ENCODE measurements at places on chromosomes 5 and 9.

GRCh38 chr9:78366827-78367226 lies 69.9 kb downstream of the PSAT1 start:
- no peak for ATAC-seq

DNA sequence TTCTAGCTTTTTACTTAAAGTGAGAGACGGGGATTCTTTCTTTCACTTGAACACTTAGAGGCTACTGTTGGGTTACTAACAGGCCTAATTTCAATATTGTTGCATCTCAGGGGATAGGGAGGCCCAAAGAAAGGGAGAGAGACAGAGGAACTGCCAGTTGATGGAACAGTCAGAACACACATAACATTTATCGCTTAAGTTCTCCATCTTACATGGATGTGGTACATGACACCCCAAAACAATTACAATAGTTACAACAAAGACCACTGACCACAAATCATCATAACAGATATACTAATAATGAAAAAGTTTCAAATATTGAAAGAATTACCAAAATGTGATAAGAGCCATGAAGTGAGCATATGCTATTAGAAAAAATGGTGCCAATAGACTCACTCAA lies 4.3 kb upstream of the RIC1 start:
- no peak for ATAC-seq

DNA sequence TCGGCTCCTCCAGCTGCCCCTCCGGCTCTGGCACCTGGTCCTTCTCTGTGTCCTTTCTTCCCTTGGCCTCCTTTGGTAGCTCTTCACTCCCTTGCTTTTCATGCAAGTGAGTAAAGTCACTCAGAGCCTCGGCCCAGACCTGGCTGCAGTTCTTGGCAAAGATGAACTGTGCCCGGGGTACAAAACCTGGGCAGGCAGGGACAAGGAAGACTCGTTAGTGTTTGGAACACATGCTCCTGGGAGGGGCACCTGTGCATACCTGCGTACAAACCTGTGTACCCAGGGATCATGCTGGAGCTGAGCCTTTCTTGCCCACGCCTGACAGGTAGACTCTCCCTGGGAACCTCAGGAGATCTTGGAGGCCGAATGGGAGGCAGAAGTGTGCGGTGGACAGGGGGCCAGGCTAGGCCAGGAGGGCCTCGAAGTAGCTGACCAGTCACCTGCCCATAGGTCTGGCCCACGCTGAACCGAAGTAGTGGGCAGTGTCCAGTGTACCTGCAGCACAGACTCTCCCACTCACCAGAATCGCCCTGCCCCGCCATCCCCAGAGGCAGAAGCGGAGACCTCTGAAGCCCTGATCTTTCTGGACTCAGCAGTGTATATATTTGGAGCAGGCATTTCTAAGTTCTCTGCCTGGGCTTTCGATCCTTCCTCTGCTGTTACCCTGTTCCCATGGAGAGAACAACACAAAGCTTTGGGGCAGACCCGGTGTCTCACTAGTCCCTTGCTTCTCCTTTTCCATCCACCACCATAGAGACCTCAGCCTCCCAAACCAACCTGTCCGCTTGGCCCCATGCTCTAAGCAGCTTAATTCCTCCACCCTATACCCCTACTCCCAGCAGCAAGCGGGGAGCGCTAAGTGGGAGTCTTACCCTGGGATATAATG lies 41.9 kb upstream of the TESK1 start:
- ATAC-seq, result no peak

DNA sequence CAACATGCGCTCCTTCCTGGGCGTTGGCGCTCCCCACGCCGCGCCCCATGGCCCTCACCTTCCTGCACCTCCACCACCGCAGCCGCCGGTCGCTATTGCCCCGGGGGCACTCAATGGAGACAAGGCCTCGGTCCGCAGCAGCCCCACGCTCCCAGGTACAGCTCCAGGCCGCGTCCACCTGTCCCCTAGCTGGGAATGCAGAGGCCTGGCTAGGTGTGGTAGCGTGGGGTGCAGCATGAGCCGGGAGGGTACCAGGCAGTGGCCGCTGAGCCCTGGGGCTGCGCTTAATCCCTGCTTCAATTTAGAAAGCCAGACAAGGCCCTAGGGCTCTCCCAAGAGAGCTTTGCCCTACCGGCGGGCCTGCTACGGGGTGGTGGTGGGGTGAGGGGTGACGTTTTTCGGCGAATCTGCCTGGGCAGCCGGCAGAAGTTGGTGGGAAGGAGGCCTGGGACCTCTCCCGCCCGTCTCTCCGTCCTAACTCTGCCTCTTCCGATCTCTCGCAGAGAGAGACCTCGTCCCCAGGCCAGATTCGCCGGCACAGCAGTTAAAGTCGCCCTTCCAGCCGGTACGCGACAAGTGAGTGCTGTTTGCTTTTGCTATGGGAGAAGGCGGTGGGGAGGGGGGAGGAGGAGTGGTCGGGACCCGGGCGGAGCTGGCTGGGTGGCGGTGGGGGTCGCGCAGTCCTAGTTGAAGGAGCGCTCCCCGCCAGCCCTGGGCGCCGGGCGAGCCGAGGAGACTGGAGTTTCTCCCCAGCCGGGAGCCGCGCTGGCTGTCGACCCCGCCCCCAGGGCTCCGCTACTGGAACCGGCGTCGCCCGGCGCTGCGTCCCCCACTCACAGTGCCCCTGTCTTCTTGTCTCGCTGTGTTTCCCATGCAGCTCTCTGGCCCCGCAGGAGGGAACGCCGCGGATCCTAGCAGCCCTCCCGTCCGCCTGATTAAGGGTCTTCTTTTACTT lies 4.8 kb downstream of the IRX1 start:
- no peak for ATAC-seq

GRCh38 chr9:71814226-71814625 lies 45.9 kb upstream of the CEMIP2 start:
- no peak for ATAC-seq

GRCh38 chr5:163503106-163504078 lies 2.0 kb upstream of the MAT2B start:
- ATAC-seq, result no peak

GRCh38 chr9:127283135-127283534 lies 18.6 kb downstream of the GARNL3 start:
- no peak for ATAC-seq

DNA sequence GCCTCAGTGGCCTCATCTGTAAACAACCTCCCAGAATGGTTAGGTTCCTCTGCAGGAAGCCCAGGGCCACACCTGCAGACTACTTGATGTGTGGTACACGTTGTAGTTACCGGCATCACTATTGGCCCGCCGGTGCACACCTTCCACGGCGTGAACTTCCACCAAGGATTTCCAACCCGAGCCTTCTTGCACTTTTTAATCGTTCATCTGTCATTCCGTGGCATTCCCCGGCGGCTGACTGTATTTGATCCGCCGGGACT lies 5.3 kb upstream of the TRIM41 start:
- peak; percentile 62 for ATAC-seq

- ATAC-seq, result no peak
Observed at GRCh38 chr9:21311889-21312288, 6.8 kb upstream of the IFNA5 start.

- no peak for ATAC-seq
Observed at GRCh38 chr5:37005946-37006540, 129.5 kb downstream of the NIPBL start.

GRCh38 chr5:13643734-13644133 lies 300.8 kb downstream of the DNAH5 start:
- ATAC-seq, result no peak

- no peak for ATAC-seq
Observed at GRCh38 chr9:70600506-70600905, 186.0 kb upstream of the KLF9 start.

- no peak for ATAC-seq
Observed at GRCh38 chr5:82386576-82386975, 108.4 kb upstream of the RPS23 start.

DNA sequence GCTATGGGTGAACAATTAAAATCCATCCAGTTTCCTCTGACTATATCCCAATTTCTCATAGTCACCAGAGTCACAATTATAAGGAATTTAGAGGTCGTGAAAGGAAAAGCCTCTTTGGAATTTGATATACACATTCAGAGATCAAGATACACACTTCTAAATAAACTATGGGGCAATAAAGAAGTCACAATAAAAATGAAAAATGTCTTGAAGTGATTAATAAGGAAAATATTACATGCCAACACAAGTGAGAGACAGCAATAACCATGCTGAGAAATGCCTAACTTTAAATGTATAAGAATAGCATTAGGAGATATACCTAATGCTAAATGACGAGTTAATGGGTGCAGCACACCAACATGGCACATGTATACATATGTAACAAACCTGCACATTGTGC lies 54.9 kb upstream of the ADAMTS19 start:
- ATAC-seq, result no peak

GRCh38 chr5:109688630-109688969 lies 1.1 kb upstream of the MAN2A1 start:
- ATAC-seq, result no peak

GRCh38 chr5:144260121-144260520 lies 89.4 kb downstream of the KCTD16 start:
- ATAC-seq, result no peak

DNA sequence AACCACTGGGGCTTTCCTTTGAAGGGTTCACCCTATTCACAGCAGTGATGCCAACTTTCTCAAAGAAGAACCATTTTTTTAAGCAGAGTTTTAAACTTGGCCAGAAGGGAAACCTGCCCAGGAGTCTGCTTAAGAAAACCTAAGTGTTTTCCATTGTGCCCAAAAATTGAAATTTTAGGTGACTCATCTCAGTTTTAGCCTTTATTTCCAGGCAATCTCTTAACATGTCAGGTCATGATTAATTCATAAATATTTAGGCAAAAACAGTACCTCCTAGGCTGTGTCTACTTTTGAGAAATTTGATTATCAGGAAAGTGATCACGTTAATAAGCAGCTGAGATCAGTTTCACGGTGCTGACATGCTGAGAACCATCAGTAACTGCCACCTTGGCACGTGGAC lies 61.9 kb downstream of the TLE1 start:
- no peak for ATAC-seq

GRCh38 chr9:127878001-127878651 lies 651 bp upstream of the AK1 start:
- no peak for ATAC-seq

DNA sequence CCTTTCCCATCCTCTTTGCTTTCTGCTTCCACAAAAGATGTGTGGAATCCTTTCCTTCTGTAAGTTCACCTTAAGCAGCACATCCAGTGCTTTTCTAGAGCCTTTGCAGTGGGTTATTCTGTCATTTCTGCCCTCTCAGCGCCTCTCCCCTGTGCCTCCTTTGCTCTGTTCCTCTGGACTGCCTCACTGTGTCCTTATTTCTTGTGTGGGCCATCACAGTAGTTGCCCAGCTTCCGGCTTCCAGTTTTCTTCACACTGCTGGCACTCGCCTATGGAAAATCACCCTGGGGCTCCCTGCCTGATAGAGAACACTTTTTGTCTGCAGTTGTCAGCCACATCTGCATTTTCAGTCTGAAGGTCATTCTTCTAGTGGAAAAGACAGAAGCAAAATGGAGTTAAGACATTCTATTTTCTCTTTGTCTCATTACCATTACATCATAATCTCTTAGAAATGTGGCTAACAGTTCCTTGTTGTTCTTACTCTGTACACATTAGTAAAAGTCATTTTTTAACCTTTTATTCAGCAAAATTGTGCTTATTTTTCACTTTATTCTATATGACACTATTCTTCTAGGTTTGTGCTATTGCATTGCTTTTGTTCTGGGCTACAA lies 64.1 kb upstream of the ZNF608 start:
- no peak for ATAC-seq

DNA sequence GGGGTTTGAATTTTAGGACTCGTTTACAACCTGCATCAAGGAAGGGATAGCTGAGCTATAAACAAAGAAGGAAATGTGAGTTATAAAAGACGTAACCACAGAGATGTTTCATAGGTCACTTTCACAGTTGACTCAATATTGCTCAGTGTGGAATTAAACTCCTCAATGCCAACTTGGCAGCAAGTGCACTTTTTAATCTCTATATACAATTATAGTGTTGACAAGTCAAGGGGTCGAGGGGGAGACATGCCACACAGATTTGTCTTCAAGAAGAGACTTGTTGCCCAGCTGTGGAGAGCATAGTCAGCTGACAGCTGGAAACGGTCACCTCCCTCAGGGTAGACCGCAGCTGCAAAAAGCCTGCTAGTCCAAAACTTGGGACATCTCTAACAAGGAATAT lies 163.4 kb upstream of the DMAC1 start:
- no peak for ATAC-seq

DNA sequence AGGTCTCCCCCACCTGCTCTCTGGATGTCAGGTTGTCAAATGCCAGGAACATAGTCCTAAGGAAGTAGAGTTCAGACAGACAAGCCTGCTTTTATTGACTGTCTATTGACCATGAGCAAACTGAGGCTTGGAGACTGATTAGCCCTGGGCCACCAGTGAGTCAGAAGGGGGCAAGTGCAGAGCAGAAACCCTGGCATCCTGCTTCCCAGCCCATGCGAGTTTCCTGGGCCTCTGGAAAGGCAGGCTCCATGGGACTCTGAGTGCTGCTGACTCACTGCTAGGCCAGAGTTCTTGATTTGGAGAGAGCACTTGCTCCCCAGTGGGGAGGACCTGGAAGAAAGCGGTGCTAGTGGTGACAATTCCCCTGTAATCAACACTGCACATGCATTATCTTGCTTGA lies 2.8 kb upstream of the HBEGF start:
- no peak for ATAC-seq

- ATAC-seq, result no peak
Observed at GRCh38 chr5:150766251-150766650, 7.4 kb upstream of the DCTN4 start.

DNA sequence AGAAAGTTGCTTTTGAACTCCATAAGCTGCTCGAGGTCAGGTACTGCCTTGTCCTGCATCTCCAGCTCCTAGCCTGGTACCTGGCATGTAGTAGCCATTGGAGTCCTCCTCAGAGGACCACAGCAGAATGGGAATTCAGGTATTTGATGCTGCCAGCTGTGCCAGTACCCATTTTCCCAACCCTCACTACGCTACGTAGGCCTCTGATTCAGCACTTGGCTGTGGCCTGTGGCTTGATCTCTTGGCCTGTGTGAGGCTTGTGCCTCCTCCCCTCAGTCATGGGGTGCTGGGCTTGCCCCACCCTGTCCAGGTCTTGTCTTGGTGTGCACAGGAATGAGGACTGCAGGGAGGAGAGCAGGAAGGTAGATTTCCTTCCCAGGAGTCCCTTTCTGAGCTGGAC lies 11.8 kb downstream of the OTULIN start:
- ATAC-seq, result peak; percentile 86

- ATAC-seq, result peak; percentile 87
Observed at GRCh38 chr9:20941174-20941690, 90.2 kb downstream of the HACD4 start.

GRCh38 chr5:105978011-105978410 lies 1692.7 kb downstream of the EFNA5 start:
- no peak for ATAC-seq

- ATAC-seq, result no peak
Observed at GRCh38 chr9:132986640-132987620, 8.4 kb downstream of the GFI1B start.

- ATAC-seq, result no peak
Observed at GRCh38 chr9:107025260-107026035, 162.5 kb downstream of the ZNF462 start.

GRCh38 chr5:160787240-160787639 lies 64.8 kb downstream of the ATP10B start:
- no peak for ATAC-seq

- no peak for ATAC-seq
Observed at GRCh38 chr5:171386006-171386671, 1.5 kb upstream of the NPM1 start.

All from stimulated activated memory B cell treated with anti-CD40 and anti-IgM and Interleukin-4, amounts not matched to agents 10 μg/mL and 1 μg/mL and 100 μg/mL, for 72 hours (primary cell).